Peyer's patch (tissue), 4 donors: ENCODE measurements at places on chromosomes 5 and 9.

- DNase-seq = no peak
These were observed 3.9 kb downstream of the KYAT1 start for GRCh38 chr9:128877852-128878251.

GRCh38 chr9:121498487-121499176 lies 1.0 kb downstream of the GGTA1 start:
- no peak for DNase-seq

GRCh38 chr9:20031836-20032235 lies 243.0 kb upstream of the SLC24A2 start:
- no peak for DNase-seq

DNA sequence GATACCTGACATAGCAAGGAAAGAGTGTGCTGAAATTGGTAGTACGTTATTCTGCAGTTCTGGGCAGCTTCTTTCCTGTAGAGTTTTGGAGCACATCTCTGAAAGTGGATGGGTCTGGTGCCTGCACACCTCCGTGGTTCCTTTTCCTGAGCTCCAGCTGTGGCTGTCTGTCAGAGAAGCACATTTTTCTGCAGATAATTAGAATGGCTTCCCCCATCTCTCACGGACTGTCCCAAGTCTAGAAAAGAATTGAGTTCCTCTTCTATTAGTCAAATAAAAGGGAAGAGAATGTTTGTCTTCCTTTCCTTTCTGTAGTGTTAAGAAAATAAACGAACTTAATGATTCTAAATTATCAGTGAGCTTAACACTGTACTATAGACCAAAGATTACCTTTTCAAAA lies 55.7 kb downstream of the VCAN start:
- no peak for DNase-seq

DNA sequence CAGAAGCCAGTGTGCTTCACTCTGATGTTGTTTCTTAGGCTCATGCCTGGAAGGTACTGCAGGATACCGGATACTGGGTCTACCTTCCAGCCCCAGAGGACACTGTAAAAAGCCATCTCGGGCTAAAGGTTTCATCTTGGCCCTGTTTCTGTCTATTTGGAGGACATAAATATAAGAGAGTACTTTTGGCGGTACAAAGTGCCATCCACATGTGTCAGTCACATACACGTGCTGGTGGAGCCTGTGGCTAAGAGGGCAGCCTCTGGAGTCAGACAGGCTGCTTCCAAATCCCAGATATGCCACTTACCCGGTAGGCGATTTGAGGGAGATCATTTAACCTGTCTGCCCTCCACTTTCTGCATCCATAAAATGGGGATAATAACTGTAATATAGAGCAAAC lies 160.4 kb downstream of the NR3C1 start:
- DNase-seq = no peak

GRCh38 chr9:20200991-20201431 lies 412.2 kb upstream of the SLC24A2 start:
- no peak for DNase-seq
